ENCODE measurements at places on chromosomes 13 and 19. TPM values are rescaled to one million over a fixed set of nuclear protein-coding genes. Genes with fewer than 3 reads are reported as not detected.

The LGALS7 gene
- total RNA-seq: not detected

The CACNA1A gene
- total RNA-seq: 1.7 TPM

The HS6ST3 gene
- total RNA-seq: 1.4 TPM

DNA sequence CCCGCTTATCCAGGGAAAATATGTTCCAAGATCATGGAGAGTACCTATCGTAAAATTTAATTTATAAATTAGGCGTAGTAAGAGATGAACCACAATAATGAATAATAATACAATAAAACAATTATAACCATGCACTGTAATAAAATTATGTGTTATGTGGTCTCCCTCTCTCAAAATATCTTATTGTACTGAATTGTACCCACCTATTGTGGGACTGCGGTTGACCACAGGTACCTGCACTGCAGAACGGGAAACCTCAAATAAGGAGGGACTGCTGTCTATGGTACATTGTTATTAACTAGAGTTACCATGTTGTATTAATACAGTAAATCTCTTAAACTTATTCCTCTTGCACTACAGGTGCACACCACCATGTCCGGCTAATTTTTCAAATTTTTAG, 5.3 kb upstream of the KLK12 start:
- no peak for DNase-seq

DNA sequence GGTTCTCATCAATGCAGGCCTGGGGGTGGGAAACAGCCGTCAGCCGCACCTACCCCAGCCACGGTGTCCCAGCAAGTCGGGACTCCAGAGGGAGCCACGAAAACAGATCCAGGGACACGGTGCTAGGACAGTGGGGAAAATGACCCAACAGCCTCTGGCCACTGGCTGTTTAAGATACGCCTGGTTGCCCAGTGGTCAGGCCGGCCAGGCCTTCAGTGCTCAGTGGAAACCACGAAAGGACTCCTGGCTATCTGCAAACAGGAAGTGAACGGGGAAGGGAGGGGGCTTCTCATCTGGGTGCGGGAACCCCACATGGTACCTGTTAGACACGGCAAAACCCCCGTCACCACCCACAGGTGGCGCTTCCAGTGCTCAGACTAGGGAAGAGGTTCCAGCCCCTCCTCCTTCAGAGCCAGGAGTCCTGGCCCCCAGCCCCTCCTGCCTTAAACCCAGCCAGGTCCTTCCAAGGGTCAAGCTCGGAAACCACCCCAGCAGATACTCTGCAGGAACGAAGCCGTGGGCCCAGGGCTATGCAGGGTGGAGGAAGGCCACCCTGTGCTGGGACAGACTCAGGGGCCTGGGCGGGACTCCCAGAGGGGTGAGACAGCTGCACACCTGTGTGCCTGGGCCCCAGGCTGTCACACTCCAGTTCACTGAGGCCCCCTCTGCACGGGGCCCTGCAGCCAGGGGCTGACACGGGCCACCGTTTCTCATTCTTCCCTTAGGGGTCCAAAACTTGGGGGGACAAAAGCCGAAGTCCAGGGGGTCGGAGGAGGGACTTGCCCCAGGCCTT, 4.5 kb downstream of the PPP1R12C start:
- DNase-seq: no peak

GRCh38 chr13:25218019-25218418, 45.9 kb upstream of the AMER2 start:
- no peak for DNase-seq

DNA sequence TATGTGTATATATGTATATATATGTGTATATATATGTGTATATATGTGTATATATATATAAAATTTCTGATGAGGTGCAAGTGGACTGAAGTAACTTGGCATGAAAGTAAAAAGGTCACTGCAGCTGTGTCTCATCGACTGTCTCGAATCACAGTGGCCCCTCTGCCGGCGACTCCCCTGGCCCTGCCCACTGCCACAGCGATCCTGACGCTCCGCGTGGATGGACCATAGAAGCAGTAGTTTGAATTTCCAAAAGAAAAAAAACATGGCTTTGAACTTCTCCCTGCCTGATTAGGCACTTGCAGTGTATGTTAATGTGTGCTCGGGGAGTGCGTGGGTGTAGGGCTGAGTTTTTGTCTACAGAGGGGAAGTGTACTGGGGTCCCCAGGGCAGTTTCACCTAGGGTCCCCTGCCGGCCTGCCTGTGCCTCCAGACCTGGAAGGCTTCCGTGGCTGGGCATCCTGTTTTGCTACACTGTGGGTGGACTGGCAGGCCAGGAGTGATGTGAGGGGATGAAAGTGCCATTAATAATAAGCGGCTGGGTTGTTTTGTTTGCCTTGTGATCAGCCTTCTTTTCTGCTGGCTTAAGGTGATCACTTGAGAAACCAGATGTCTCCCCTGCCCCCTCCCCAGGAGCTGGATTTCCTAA, 10.8 kb downstream of the ZIC5 start:
- DNase-seq: no peak

- no peak for DNase-seq
Measured at GRCh38 chr13:35744566-35745178, 268.2 kb upstream of the MAB21L1 start.

- no peak for DNase-seq
Measured at GRCh38 chr19:44662691-44663385, 8.4 kb upstream of the CEACAM19 start.

GRCh38 chr19:11093689-11094238, 4.5 kb downstream of the LDLR start:
- no peak for DNase-seq

DNA sequence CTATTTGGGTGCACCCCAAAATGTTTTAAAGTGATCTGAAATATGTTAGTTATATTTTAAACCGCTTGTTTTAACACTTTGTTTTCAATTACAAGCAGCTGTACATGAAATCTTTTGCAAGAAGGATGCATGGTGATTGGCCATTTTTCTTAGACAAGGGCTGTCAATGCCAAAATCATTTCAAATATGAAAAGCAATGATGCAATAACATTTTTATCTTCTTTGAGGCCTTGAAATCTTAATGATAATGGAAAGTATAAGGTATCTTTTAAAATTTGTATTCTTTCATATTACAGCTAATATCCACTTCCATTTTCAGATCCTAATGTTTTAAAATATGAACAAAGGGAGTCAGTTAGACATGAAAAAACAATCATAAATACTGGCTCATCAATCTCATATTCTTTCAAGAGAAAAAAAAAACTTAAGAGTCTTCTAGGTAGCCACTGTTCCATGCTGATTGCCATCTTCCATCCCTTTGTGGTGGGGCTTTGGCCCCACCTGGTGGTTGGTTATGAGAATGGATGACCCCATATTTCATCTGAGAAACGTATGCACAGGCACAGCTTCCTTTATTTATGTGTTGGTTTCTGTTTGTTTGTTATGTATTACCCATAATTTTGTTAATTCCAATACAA, 330.3 kb upstream of the MIR17HG start:
- DNase-seq: no peak

GRCh38 chr13:70816853-70817252, 708.6 kb upstream of the KLHL1 start:
- DNase-seq: no peak

DNA sequence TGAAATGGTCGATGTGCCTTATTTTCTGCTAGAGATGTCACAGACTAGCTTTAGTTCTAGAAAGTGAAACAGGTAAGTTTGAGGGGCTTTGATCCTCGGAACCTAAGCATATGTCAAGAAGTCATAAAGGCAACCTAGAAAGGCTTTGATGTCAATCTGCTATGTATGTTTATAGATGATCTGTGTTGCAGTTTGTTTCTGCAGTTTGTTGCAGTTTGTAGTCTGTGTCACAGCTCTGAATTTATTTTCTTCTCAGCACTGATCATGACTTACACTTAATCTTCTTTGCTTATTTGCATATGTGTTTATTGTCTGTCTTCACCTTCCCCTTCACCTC, 5.9 kb downstream of the LSM14A start:
- DNase-seq: no peak

DNA sequence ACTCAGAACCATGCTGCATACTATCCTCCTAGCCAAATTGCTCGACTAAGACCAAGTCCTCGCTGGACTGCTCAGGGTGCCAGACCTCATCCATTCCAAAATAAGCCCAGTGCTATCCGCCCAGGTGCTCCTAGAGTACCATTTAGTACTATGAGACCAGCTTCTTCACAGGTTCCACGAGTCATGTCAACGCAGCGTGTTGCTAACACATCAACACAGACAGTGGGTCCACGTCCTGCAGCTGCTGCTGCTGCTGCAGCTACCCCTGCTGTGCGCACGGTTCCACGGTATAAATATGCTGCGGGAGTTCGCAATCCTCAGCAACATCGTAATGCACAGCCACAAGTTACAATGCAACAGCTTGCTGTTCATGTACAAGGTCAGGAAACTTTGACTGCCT, 1.5 kb downstream of the PABPC3 start:
- DNase-seq: no peak

DNA sequence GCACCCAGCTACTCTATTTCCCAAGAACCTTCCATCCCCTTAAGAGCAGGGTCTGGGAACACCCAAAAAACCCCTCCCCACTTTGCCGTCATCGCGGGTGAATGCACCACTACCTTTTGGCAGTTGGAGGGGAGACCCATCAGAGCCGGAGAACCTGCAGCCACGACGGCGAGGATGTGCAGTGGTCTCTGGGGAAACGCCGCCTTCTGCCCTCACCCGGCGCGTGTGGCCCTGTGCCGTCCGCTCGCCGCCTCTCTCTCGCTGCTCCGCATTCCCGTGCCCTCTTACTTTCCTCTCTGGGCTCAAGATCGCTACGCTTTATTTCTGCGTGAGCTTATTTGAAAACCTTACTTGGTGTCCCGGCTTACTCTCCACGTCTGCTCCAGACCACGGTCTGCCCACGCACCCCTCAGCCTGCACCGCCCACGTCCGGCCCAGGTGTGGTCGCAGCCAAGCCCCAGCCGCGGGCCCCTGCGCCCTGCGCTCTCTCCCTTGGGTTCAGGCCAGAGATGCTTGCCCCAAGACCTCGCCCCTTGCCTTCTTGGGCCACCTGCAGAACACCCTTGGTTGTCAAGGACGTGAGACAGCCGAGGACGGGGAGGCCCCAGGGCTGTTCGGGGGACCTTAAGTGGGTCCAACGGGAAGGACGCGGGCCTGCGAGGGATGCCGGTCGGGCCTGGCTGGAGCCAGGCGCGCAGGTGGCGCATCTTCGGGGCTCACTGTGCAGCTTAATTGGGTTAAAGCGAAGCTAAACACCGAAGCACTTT, 2.0 kb upstream of the MAB21L1 start:
- DNase-seq: no peak

- DNase-seq: no peak
Measured at GRCh38 chr13:27296496-27296895, 25.9 kb downstream of the RASL11A start.

DNA sequence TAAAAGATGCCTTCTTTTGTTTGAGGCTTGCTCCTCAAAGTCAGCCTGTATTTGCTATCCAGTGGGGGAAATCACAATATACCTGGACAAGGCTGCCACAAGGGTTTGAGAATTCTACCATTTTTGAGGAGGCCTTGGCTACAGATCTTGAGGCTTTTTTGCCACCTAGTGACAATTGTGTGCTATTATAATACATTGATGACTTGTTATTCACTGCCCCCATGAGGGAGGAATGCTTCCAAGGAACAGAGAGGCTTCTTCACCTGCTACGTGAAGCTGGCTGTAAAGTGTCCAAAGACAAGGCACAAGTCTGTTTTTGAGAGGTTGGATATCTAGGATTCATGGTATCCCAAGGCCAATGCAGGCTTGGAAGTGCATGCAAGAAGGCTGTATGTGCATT, 72.5 kb downstream of the ZNF708 start:
- DNase-seq: no peak

Data from urinary bladder (tissue), 4 donors.